ENCODE measurements at places on chromosomes 11 and 22.
A peak's percentile ranks its signal among the peaks of the same experiment; 100 is the strongest.

DNA sequence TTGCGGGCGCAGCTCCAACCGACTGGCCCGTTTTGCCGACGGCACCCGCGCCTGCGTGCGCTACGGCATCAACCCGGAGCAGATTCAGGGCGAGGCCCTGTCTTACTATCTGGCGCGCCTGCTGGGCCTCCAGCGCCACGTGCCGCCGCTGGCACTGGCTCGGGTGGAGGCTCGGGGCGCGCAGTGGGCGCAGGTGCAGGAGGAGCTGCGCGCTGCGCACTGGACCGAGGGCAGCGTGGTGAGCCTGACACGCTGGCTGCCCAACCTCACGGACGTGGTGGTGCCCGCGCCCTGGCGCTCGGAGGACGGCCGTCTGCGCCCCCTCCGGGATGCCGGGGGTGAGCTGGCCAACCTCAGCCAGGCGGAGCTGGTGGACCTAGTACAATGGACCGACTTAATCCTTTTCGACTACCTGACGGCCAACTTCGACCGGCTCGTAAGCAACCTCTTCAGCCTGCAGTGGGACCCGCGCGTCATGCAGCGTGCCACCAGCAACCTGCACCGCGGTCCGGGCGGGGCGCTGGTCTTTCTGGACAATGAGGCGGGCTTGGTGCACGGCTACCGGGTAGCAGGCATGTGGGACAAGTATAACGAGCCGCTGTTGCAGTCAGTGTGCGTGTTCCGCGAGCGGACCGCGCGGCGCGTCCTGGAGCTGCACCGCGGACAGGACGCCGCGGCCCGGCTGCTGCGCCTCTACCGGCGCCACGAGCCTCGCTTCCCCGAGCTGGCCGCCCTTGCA lies 1.0 kb downstream of the FJX1 start:
- DNase-seq, result peak; percentile 58

GRCh38 chr11:3353066-3353465 lies 25.9 kb downstream of the ZNF195 start:
- DNase-seq, result no peak

- DNase-seq, result no peak
Measured at GRCh38 chr11:124832571-124832970, 32.4 kb upstream of the MSANTD2 start.

GRCh38 chr11:95093548-95093947 lies 3.9 kb downstream of the ENDOD1 start:
- no peak for DNase-seq

DNA sequence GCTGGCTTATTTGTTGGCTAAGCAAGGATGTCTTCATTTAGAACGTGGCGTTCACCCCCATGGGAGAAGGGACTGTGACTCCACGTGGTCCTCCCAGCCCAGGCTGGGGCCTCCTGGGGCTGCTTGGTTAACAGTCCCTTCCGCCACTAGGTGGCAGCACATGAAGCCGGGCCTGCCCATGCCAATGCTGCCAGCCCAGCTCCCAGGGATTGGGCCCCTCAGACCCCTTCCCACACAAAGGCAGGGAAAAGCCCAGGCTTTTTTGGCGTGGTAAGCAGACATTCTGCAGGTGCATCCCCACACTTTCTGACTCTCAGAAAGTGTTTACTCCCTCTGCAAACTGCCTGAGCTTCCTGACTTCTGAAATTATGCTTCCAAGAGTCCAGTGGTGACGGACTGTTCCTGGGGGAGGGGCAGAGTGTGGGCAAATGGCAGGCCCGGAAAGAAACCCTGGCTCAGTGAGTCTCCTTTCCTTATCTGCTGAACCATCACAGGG lies 3.1 kb downstream of the CBX6 start:
- peak; percentile 71 for DNase-seq

DNA sequence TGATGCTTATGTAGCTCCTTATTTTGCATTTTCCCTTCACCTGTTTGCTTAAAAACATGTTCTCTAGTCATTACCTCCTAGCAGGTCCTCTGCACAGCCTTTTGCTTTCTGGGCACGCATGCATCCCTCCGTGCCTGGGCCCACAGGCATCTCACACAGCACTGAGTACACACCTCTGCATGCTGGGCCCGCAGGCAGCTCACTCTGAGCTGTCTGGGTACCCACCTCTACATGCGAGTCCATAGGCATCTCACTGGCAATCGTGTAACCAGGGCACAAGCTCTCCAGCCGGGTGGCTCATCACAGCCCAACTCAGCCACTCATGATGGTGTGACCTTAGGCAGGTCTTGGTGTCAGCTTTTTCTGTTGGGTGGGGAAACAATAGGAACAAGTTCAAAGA lies 68.7 kb upstream of the GAL start:
- DNase-seq, result no peak

- DNase-seq, result peak; percentile 85
Measured at GRCh38 chr22:35838855-35839576, 121.3 kb downstream of the APOL5 start.

- DNase-seq, result no peak
Measured at GRCh38 chr11:43988040-43988817, 45.8 kb downstream of the C11orf96 start.

- DNase-seq, result no peak
Measured at GRCh38 chr22:41933411-41934177, 7.0 kb upstream of the TNFRSF13C start.

- DNase-seq, result peak; percentile 18
Measured at GRCh38 chr11:117621226-117621625, 175.8 kb downstream of the DSCAML1 start.

DNA sequence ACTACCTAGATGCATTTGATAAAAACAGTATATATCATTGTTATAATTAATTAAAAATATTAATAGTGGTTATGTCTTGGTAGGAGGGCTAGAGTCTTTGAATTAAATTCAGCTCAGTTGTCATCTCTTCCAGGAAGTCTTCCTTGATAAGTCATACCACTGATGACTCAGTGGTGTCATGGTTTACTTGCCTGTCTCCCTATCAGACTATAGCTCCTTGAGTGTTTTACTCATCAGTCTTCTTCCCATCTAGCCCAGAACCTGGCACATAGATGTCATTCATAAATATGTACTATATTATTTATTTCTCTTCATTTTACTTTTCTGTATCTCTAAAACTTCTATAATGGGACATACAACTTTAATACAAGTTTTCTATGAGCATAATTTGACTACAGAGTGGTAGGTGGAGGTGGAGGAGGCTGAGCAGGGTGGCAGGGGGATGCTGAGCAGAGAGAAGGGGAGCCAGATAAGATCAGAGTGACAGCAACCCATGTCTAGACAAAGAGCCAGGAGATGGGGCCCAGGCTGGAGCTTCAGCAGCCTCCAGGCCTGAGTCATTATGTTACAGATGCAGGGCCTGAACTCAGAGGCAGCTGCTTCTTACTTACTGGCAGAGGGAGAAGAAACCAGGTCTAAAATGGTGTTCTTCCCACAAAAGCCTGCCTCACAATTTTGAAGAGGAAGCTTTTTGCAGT lies 82.3 kb upstream of the PHOX2A start:
- peak; percentile 73 for DNase-seq

GRCh38 chr22:41334215-41334614 lies 32.9 kb downstream of the ZC3H7B start:
- DNase-seq, result no peak

GRCh38 chr11:73185680-73186293 lies 32.3 kb upstream of the P2RY2 start:
- DNase-seq, result peak; percentile 96

DNA sequence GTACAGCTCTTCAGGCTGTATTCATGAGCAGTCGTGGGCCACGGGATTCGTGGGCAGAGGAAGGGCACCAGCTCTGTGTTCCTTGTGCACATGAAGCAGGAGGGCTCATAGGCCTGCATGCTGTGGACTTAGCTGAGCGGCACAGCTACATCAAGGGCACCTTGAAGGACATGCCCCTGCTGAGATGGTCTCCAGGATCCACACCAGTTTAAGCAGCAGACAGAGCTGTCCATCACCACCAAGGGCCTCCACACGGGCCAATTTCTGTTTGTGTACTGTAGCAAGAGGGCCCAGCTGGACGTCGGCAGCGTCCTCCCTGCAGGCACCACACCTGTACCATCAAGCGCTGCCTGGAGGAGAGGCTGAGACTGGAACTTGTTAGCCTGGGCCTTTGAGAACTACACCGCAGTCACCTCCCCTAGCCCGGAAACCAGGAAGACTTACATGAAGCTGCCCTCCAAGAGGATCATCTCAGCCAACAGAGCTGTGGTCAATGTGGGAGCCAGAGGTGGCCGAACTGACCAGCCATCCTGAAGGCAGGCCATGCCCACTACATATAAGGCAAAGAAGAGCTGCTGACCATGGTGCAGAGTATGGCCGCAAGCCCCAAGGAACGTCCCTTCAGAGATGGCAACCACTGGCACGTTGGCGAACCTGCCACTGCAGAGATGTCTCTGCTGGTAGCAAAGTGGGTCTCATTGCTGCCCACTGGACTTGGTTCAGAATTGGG lies 32.7 kb upstream of the GNB1L start:
- DNase-seq, result no peak

DNA sequence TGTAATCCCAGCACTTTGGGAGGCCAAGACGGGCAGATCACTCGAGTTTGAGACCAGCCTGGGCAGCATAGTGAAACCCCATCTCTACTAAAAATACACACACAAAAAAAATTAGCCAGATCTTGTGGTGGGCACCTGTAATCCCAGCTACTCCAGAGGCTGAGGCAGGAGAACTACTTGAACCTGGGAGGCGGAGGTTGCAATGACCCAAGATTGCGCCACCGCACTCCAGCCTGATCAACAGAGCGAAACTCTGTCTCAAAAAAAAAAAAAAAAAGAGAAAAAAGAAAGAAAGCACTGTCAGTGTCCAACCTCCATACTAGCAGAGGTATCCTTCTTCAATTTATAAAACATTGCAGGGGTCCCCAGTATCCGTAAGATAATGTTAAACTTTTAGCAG lies 17.8 kb downstream of the RAB6A start:
- no peak for DNase-seq

DNA sequence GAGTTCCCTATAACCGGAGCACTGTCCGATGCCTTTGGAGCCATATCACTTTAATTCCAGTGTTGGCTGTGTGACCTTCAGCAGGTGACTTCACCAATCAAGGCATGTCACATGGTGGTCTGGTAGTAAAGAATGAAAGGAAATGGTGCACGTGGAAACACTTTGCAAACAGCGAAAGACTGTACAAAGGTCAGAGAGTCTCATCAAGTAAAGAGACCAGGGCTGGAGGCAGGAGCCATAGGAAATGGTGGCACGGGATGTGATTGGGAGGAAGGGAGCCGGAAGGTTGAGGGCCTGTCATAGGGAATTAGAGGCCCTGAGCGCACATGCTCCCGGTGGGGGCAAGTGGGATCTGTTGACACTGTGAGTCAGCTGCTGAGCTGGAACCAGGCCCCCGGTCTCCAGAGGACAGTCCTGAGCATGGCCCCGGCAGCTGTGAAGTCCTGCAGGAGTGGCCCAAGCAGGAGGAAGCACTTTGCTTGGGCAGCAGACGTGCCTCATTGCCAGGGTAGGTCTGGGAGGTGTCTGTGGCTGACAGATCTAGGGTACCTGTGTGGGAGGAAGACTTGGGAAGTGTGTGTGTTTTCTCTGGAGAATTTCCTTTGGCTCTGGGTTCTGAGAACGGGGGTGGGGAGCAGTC lies 2.0 kb downstream of the DAGLA start:
- peak; percentile 45 for DNase-seq

GRCh38 chr22:29113319-29113718 lies 40.5 kb downstream of the KREMEN1 start:
- no peak for DNase-seq

GRCh38 chr11:74269161-74269811 lies 42.2 kb downstream of the P4HA3 start:
- no peak for DNase-seq

- DNase-seq, result no peak
Measured at GRCh38 chr22:41308544-41308947, 7.2 kb downstream of the ZC3H7B start.

DNA sequence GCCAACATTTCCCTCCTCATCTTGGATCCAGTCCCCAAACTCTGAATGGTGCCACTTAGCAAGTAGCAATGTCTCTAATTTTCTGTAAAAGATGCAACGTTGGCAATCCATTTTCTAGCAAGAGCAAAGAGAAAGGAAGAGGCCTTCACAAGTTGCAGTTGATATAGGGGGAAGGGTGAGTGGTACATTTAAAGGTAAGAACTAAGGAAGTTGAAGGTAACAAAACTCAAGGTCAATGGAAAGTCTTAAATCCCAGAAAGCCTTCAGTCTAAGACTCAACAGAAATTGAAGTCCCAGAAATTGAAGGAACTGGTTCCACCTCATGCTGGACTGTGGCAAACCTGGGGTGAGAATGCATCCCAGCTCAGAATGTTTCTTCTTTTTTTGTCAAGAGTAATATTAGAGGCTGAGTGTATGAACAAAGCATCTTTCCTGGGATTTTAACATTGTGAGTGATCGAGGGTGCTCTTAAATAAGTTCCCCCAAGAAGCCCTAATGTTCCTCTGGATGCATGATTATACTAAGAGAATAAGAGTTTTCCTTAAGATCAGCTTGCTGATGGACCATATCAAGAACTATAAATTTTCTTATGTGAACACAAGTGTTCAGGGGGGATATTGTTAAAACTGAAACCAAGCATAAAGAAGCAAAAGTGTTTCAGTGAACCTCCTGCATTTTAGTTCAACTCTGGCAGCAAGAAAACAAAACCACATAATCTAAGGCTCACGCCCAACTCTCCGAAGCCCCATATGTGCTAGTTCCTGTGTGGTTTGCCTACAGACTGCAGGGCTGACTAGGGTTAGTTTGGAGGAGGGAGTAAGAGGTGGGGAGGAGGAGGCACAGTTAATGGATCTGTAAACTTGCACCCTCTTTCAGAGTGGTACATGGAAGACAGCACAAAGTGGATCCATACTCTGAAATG lies at the start of gene GRAP2:
TSS of gene GRAP2 (plus strand) at position 779 of the 922 bp plus-strand sequence. CDS start 46,023 bp downstream, outside the sequence.
- DNase-seq, result no peak

GRCh38 chr22:32557444-32557843 lies 82.8 kb downstream of the FBXO7 start:
- peak; percentile 71 for DNase-seq

- peak; percentile 33 for DNase-seq
Measured at GRCh38 chr11:36153551-36153950, 135.7 kb downstream of the COMMD9 start.

- no peak for DNase-seq
Measured at GRCh38 chr22:49201046-49201970, 626.4 kb downstream of the BRD1 start.

- peak; percentile 34 for DNase-seq
Measured at GRCh38 chr11:87031433-87032170, 6.1 kb upstream of the TMEM135 start.

DNA sequence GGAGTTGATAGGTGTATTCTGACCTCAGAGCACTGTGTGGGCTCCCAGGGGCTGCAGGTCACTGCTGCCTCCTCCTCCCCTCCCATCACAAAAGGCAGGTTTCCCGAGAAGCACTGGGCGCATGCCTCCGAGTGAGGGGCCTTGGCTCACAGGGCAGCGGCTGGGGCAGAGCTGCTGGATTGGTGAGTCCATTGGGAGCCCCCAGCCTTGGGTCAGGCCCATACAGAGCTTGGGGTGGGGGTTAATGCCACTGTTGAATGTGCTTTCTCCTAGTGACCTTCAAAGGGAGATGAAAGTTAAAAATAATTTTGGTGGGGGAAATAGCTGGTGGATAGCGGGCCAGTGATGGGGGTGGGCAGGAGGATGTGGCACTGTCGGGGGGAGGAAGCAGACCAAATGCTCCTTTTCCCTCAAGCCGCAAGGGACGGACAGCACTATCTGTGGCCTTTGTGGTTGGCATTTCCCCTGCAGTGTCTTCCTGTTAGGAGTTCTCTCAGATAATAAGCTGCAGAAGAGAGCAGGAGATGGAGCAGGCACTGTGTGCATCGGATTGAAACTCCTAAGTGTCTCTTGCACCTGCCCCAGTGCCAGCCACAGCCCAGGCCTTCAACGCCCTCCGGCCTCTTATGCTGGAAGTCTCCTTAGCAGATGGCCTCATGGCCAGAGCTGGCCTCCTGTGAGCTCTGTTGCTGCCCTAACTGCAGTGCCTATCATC lies 3.2 kb downstream of the TUBA8 start:
- DNase-seq, result no peak

Data from EH (cell line).